ENCODE measurements at places on chromosomes 2 and 18. TPM values are rescaled to one million over a fixed set of nuclear protein-coding genes. Genes with fewer than 3 reads are reported as not detected.
A peak's percentile ranks its signal among the peaks of the same experiment; 100 is the strongest.

Gene GKN1
- total RNA-seq = not detected

GRCh38 chr2:181876614-181877063 lies 14.9 kb upstream of the ITPRID2 start:
- no peak for DNase-seq
- H3K27me3 ChIP-seq = no peaks in the 10 kb centered on the region
- no peak overlapping the region for H3K4me3 ChIP-seq
- H3K36me3 ChIP-seq = no peaks in the 10 kb centered on the region
- no peak overlapping the region for H3K27ac ChIP-seq

GRCh38 chr2:223855426-223855825 lies 18.0 kb upstream of the AP1S3 start:
- H3K36me3 ChIP-seq = no peaks in the 10 kb centered on the region
- no peak overlapping the region for H3K27ac ChIP-seq
- DNase-seq = no peak

DNA sequence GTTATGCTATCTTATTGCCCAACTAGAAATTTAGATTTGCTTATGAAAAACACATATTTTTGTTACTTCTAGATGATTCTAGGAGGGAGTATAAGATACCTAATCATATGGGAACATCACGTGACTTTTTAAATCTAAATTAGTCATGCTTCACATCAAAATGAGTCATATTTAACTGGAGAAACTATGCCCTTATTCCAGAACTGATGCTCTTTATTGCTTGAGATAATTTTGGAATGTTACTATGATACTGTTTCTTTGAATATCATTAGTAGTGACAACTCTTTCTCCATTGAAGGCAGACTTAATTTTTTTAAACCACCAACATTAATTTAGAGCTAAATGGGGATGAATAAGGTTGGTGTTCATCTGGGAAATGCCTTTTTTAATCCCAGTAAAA lies 19.9 kb upstream of the ELAC1 start:
- no peak overlapping the region for H3K4me3 ChIP-seq
- no peak overlapping the region for H3K27ac ChIP-seq
- no peaks in the 10 kb centered on the region for H3K4me1 ChIP-seq
- H3K27me3 ChIP-seq = no peaks in the 10 kb centered on the region

DNA sequence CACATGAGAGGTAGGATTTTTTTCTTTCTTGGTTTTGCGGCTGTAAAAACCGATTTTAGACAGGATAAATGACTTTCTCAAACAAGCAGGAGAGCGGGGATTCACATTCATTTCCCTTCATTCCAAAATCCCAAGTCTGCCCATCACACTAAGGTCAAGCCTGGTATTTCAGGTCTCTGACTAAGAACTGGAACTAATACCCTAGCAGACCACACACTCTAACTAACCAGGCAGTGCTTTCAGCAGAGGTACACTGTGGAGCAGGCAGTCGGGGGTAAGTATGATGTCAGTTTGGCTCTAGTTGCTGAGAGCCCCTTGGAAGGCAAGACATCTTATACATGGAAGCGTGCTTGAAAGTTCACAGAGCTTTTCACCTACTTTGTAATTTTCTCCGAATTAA lies 128.1 kb upstream of the LHCGR start:
- no peak overlapping the region for H3K4me3 ChIP-seq
- no peak overlapping the region for H3K27ac ChIP-seq
- no peaks in the 10 kb centered on the region for H3K4me1 ChIP-seq
- H3K36me3 ChIP-seq = no peaks in the 10 kb centered on the region
- DNase-seq = no peak
- no peaks in the 10 kb centered on the region for H3K27me3 ChIP-seq

DNA sequence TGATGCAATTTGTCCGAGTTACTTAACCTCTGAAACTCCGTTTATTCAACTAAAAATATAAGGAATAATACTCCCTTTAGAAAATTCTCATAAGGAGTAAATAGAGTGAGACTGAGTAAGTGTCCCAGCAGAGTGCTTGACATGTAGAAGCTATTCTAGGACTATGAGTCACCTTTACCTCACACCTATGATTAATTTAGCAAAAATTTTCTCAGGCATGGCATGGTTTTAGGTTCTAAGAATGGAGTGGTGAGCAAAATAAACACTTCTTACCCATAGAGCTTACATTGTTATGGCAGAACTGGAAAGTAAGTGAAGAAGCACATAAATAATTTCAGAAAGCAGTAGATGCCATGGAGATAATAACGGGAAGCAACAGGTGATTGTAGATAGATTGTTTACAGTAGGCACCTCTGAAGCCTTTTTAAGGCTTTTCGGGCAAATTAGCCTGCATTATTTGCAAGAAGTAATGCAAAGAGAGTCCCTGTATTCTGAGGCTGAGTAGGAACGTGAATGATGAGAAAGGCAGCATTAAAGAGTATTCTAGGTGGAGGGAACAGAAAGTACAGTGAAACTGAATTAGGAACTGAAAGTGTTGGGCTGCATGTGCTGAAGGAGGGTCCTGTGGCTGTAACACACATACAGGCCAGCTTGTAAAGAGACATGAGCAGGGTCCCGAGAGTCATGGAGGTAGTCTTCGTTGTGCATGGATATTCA lies 209.2 kb downstream of the ZNF407 start:
- no peaks in the 10 kb centered on the region for H3K4me1 ChIP-seq
- no peak overlapping the region for H3K4me3 ChIP-seq
- peak overlapping the region; percentile 19 for H3K27ac ChIP-seq
- H3K27me3 ChIP-seq = no peaks in the 10 kb centered on the region

DNA sequence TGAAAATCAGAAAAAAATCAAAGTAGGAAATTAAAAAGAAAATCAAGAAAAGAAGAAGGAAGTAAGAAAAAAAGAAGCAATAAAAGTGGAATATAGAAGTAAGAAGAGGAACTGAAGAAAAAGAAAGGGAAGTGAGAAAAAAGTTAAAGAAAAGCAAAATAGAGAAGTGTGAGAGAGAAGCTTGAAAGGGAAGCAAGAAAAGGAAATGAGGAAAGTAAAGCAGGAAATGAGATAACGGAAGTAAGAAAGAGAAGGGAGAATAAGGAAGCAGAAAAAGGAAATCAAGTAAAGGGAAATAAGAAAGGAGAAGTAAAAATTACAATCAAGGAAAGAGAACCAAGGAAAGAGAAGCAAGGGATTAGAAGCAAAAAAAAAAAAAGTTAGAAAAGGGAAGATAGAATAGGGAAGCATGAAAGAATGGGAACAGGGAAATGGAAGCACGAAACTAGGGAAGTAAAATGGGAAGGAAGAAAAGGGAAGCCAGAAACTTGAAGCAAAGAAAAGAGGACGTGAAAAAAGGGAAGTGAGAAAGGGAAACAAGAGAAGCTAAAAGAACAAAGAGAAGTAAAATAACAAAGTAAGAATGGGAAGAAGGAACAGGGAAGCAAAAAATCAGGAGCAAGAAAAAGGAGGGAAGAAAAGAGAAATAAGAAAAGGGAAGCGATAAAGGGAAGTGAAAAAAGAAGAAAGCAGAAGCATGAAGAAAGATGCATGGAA lies 243.3 kb upstream of the NCKAP5 start:
- no peak for DNase-seq
- no peak overlapping the region for H3K27ac ChIP-seq
- H3K36me3 ChIP-seq = no peaks in the 10 kb centered on the region
- H3K4me1 ChIP-seq = no peaks in the 10 kb centered on the region
- H3K27me3 ChIP-seq = no peaks in the 10 kb centered on the region

DNA sequence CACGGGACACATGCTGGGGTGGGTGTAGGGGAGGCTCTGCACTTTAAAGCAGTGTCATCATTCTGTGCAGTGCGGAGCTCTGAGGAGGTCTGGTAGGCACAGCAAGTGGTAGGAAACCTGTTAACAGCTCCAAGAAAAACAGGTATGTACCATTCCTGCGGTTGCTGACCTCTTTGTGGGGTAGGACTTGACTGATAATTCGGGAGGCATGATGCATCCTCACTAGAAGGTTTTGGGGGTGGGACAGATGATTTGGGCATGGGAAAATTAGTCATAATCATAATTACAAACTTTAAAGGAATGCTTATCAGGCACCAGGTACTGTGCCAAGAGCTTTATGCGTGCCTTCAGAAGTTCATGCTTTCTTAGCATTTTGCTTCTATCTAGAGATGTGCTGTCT lies 9.7 kb downstream of the DOK1 start:
- DNase-seq = no peak
- no peaks in the 10 kb centered on the region for H3K4me1 ChIP-seq
- no peaks in the 10 kb centered on the region for H3K36me3 ChIP-seq
- H3K4me3 ChIP-seq = no peak overlapping the region
- no peaks in the 10 kb centered on the region for H3K27me3 ChIP-seq

- peak; percentile 45 for DNase-seq
- H3K4me3 ChIP-seq = no peak overlapping the region
- H3K36me3 ChIP-seq = no peaks in the 10 kb centered on the region
- H3K27me3 ChIP-seq = no peaks in the 10 kb centered on the region
- no peaks in the 10 kb centered on the region for H3K4me1 ChIP-seq
- no peak overlapping the region for H3K27ac ChIP-seq
Measured at GRCh38 chr2:136376798-136377211, 258.9 kb upstream of the CXCR4 start.

GRCh38 chr2:79000008-79000576 lies 25.4 kb upstream of the REG3G start:
- no peaks in the 10 kb centered on the region for H3K36me3 ChIP-seq
- no peak for DNase-seq
- H3K4me3 ChIP-seq = no peak overlapping the region
- no peak overlapping the region for H3K27ac ChIP-seq

Gene AMER3
- total RNA-seq = not detected

GRCh38 chr2:15311926-15312325 lies 249.2 kb downstream of the NBAS start:
- H3K36me3 ChIP-seq = peaks cover 22% of the 10 kb centered on the region
- H3K27ac ChIP-seq = no peak overlapping the region
- no peak for DNase-seq
- no peaks in the 10 kb centered on the region for H3K27me3 ChIP-seq

DNA sequence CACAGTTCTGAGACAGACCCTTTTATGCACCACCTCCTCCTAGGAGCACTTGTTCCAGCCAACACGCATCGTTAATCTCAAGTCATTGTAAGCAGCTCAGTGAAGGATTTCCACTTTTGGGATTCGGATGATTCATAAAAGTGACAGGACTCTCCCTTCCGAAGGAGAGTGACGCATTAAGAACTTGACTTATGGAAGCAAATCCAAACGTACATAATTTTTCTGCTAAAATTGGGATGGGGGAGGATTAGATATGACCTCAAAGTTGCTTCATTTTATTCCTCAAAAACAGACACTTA lies 165.7 kb downstream of the TWIST2 start:
- no peaks in the 10 kb centered on the region for H3K36me3 ChIP-seq
- DNase-seq = no peak
- H3K27ac ChIP-seq = no peak overlapping the region

GRCh38 chr2:106977717-106978116 lies 91.8 kb upstream of the ST6GAL2 start:
- no peaks in the 10 kb centered on the region for H3K4me1 ChIP-seq
- no peaks in the 10 kb centered on the region for H3K36me3 ChIP-seq
- H3K27me3 ChIP-seq = no peaks in the 10 kb centered on the region
- H3K4me3 ChIP-seq = no peak overlapping the region
- DNase-seq = peak; percentile 34
- H3K27ac ChIP-seq = no peak overlapping the region

Gene ATIC
- 39.4 TPM for total RNA-seq

Gene SPP2
- total RNA-seq = not detected

DNA sequence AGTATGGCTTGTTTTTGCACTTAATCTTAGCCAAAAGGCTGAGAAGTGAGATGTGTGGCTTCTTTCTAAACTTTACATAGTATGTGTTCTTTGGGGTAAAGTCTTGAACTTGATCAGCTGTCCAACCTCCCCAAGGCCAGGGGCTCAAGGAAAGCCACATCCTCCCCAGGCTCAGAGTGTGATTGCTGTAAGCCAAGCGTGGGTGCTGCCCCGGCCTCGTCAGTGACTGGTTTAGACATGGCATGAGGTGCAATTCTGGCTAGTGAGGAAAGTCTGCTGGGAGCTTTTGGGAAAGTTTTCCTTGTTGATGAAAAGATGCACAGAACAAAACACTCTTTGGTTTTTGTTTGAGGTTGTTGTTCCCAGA lies 40.2 kb downstream of the TMEM177 start:
- H3K27ac ChIP-seq = no peak overlapping the region
- H3K36me3 ChIP-seq = no peaks in the 10 kb centered on the region
- H3K4me1 ChIP-seq = no peaks in the 10 kb centered on the region
- no peaks in the 10 kb centered on the region for H3K27me3 ChIP-seq
- no peak for DNase-seq
- H3K4me3 ChIP-seq = no peak overlapping the region

Gene GDF7
- total RNA-seq = 10.4 TPM

DNA sequence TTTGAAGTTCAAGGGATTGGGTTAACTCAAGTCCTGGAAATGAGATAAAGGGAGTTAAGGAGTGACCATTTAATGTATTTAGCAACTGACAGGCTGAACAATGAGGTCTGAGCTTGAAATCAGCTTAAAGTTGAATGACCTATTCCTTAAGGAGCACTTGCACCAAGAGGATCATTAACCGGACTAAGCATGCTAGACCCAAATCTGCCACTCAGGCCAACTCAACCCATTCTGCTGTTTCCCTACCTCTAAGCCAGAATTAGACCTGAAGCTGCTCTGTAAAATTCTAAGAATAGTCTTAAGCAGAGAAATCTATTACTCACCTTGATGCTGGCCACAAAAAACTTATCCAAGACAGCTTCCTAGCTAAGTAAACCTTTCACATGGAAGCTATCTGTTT lies 59.8 kb downstream of the SPRED2 start:
- no peak overlapping the region for H3K27ac ChIP-seq
- no peak overlapping the region for H3K4me3 ChIP-seq
- H3K27me3 ChIP-seq = no peaks in the 10 kb centered on the region

Gene DQX1
- total RNA-seq = not detected

GRCh38 chr2:102664471-102664909 lies 45.1 kb downstream of the SLC9A2 start:
- H3K4me3 ChIP-seq = no peak overlapping the region
- H3K27ac ChIP-seq = no peak overlapping the region
- H3K27me3 ChIP-seq = no peaks in the 10 kb centered on the region
- H3K36me3 ChIP-seq = no peaks in the 10 kb centered on the region

Gene GATA6
- 6.6 TPM for total RNA-seq

- H3K4me3 ChIP-seq = no peak overlapping the region
- no peaks in the 10 kb centered on the region for H3K4me1 ChIP-seq
- H3K27ac ChIP-seq = no peak overlapping the region
- H3K27me3 ChIP-seq = no peaks in the 10 kb centered on the region
- DNase-seq = no peak
Measured at GRCh38 chr2:146652311-146652710, 1192.5 kb upstream of the ACVR2A start.

Gene SH3BP4
- total RNA-seq = 38.6 TPM

Gene PDE11A
- under 0.01 TPM for total RNA-seq

Gene SPAST
- total RNA-seq = 14.1 TPM

DNA sequence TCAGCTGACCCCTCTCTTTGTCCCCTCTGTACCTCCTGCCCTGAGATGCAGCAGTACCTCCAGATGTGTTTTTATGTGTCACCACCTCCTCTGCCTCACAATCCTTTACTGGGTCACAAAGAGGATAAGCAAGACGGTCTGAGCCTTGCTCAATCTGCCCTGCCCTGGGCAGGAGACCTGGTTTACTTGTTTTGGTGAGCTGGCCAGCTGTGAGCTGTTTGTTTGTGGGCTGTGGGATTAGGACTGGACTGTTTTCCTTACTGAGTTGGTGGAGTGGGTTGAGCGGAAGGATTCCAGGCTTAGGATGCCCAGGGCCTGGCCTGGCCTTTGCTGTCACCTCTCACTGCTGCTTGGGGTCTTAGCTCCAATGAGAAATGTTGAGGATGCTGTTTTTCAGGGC lies 299.5 kb downstream of the SRBD1 start:
- no peaks in the 10 kb centered on the region for H3K4me1 ChIP-seq
- H3K27ac ChIP-seq = no peak overlapping the region
- no peaks in the 10 kb centered on the region for H3K27me3 ChIP-seq
- H3K36me3 ChIP-seq = no peaks in the 10 kb centered on the region
